ENCODE measurements at places on chromosomes 4 and X.

DNA sequence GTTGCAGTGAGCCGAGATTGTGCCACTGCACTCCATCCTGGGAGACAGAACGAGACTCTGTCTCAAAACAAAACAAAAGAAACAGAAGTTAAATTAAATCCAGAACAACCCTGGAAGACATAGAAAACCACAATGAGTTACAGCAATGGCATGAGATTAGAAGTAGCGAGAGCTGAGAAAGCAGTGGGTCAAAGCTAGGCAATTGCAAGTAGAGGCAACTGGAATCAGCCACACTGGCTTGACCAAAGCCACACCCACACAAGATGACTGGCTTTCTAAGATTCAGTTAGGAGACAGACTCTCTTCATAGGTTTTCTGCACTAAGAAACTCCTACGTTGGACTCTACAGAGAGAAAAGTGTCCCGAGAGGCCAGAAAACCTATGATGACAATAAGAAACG is 443.0 kb downstream of the GPM6A start:
- DNase-seq: no peak

DNA sequence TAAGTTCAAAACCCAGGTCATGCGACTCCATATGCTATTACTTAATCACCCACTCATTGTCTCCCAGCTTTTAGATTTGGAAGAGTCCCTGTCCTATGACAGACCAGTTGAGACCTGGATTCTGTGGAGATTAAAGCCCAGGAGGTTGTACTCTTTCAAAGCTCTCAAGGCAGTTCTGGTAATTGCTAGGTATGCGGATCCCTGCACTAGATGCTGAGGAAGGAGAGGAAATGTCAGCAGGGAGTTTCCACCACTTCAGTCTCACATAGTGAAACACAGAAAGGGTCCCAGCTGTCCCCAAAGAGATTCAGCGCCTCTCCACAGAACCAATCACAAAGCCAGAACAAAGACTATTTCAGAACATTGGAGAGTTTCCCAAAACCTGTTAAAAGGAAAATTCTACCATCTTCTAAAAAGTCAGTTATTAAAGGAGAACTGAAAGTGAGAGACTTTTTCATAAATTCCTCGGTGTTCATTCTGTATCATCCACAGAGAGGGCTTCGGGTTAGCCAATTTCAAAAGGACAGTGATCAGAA is 53.4 kb downstream of the IRF2 start:
- no peak for DNase-seq

DNA sequence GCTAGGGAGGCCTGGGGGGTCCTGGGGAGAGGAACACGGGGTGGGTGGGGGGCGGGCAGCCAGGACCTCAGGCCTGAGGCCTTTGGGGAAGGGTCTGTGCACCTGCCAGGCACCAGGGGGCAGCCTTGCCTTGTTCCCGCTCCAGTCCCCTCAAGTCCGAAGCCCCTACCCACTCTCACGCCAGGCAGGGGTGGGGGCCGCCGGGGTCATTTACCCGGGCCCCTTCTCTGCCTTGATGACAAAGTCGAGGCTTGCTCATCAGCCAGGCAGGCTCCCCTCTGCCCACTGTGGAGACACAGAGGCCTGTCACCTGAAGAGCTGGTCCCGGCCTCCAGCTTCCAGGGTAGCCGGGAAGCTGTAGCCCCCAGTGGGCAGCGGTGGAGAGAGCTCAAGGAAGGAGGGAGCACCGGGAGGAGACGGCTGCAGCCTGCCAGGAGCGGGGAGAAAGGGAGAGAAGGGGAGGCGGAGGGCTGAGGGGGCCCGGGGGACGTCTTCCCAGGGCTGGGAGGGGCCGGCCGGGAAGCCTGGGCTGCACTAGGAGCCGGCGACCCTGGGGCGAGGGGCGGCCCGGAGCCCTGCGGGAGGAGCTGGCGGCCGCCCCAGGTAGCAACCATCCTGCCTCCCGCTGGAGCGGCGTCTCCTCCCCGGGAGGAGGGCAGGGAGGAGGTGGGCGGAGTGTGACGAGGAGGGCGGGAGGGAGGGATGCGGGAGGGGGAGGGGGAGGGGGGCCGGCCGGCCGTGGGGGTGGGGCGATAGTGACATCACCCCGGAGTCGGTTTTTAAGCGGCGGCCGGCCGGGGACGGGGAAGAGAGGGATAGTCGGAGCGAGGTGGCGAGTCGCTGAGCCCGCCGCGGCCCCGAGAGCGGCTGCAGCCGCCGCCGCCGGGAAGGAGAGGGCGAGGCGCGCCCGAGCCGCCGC is at the start of gene SLC6A8:
SLC6A8 (plus strand) TSS at position 806 of the 919 bp plus-strand sequence. CDS start 649 bp downstream, outside the sequence.
- peak; percentile 2 for DNase-seq

DNA sequence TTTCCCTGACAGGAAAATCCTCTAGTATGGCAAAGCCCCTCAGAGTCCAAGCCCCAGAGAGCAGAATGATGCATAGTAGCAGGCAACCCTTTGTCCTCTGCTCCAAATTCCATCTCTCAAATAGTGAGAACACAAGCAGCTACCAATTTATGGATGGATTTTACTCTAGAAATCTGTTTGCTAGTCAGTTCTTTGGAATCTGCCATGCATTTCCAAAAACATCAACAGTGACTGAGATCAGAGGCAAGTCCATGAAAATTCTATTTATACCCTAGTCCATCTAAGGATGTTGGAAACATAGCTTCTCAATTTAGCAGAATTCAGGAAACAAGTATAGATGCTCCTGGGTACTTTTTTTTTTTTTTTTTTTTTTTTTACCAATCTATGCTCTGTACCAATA is 10.0 kb upstream of the CC2D2A start:
- no peak for DNase-seq

DNA sequence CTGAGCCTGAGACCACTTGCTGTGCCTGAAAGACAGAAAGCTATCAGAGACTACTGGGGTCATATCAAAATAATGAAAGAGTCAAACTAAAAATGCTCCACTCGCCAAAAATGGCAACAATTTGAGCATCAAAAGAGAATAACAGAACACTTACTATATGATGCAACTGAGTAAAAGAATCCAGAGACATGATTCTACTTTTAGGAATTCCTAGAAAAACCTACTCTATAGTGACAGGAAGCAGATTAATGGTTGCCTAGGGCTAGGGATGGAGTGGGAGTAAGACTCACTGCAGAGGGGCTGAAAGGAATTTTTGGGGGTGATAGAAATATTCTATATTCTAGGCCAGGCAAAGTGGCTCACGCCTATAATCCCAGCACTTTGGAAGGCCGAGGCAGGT is 29.4 kb upstream of the SLAIN2 start:
- no peak for DNase-seq

- DNase-seq: no peak
Measured at GRCh38 chr4:158949099-158949498, 153.8 kb upstream of the RAPGEF2 start.

GRCh38 chrX:125533352-125533751 is 213.7 kb downstream of the TEX13C start:
- DNase-seq: no peak

DNA sequence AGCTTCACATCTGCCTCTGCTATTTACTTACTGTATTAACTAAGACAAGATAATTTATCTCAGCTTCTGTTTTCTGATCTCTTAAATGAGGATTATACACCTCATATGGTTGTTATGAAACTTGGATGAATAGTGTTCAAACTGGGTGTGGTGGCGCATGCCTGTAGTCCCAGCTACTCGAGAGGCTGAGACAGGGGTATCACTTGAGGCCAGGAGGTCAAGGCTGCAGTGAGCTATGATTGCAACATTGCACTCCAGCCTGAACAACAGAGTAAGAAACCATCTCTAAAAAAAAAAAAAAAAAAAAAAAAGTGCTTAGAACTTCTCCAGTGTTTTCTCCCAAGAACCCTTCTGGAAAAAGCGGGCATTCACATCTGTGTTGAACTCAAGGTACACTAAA is 19.8 kb upstream of the KLF3 start:
- DNase-seq: no peak

DNA sequence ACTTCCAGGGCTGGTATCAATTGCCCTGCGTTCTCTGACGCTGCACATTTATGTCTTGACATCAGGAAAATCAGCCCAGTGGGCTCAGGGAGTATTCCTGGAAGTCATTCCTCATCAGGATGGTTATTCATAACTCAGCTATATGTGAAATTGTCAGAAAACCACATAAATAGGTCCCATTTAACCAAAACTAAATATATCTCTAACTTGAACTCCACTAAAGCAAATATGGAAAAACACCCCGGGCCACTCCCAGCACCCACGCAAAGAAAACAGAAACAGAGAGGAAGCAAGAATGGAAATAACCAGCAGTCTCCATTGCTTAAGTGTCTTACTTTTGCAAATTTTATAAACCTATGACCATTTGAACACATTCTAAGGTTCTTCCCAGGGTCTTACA is 112.0 kb downstream of the IRF2 start:
- no peak for DNase-seq

DNA sequence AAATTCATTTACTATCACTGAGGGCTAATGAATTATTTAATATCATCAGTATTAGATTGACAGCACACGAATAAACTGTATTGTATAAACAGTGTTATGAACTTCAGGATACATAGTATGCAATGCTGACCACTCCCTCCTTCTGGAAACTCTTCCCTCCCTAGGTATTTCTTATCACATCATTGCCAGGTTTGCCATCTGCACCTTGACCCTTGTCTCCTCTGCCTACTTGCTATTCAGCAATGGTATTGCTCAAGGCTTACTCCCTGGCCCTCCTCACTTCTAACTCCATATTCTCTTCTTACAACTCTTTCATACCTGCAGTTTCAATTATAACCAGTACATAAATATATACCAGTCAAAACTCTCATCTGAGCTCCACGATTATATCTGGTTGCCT is 38.9 kb downstream of the ATP8A1 start:
- no peak for DNase-seq

GRCh38 chrX:122625239-122625638 is 558.8 kb upstream of the GRIA3 start:
- DNase-seq: no peak

GRCh38 chr4:17544205-17544604 is 29.2 kb downstream of the CLRN2 start:
- no peak for DNase-seq

DNA sequence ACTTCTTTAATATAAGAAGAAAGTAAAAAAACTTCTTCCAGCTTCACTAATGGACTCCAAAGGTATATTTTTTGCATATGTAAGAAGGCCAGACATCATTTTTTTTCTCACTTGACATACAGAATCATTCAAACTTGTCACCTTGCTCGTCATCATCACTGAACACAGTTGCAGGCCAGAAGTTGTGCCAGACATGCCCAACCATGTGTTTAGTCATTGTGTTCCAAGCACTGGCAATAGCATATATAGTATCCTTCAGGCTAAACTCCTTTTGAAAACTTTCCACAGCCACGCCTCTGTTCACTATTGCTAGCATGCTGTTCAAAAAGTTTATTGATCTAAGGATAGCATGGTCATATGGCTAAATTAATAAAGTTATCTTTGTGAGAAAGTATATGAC is 83.3 kb downstream of the CHIC2 start:
- no peak for DNase-seq

DNA sequence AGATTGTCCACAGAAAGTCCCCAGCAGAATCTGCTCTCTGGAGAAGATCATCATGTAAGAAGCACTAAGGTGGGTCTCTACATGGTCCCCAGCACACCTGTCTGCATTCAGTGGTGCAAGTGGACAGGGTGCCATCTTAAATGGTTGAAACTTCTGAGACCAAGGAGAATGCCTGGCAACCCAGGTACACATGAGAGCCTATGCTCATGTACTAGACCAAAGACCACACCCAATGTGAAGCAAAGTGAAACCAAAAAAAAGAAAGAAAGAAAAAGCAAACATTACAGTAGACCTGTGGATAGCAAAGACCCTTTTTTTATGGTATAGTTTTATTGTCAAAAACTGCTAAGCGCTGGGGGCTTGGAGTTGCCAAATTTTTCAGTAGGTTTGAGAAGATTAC is 15.0 kb downstream of the CD40LG start:
- DNase-seq: no peak

DNA sequence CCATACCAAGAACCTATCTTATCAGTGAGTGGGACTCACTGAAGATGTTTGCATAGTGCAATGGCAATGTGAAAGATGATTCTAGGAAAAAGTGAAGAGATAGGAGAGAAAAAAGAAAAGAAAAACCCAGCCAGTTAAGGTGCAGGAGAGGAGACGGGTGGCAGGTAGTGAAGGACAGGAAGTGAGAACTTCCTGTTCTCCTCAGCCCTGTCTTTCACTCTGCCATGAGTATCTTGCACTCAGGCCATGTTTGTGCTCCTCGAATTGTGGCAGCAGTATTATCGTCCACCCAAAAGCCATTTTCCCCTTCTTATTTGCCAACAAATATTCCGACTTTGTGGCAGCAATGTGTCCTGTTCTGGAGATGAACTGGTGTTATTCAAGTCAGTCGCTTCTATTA is 8.6 kb upstream of the ENPEP start:
- DNase-seq: no peak

GRCh38 chrX:56618323-56618722 is 54.9 kb downstream of the UBQLN2 start:
- no peak for DNase-seq

GRCh38 chr4:15396157-15396800 is 31.6 kb upstream of the C1QTNF7 start:
- DNase-seq: no peak

- DNase-seq: no peak
Measured at GRCh38 chrX:115966920-115967319, 203.6 kb upstream of the AGTR2 start.

DNA sequence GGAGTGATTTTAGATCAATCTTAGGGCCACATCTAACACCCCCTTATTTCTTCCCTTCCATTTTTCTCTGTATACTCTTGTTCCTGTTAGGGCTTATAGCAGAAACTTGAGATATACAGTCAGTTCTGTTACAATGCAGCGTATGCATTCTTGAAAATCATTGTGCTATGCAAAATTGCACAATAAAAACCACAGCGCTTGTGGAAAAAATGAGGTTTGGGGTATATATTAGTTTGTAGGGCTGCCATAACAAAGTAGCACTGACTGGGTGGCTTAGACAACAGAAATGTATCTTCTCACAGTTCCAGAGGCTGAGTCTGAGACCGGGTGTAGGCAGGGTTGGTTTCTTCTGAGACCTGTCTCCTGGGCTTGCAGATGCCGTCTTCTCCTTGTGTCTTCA is 59.0 kb downstream of the WWC2 start:
- DNase-seq: no peak

GRCh38 chrX:149908308-149908707 is 21.1 kb upstream of the HSFX4 start:
- DNase-seq: no peak

- DNase-seq: no peak
Measured at GRCh38 chr4:55931833-55932232, 16.9 kb upstream of the CEP135 start.

DNA sequence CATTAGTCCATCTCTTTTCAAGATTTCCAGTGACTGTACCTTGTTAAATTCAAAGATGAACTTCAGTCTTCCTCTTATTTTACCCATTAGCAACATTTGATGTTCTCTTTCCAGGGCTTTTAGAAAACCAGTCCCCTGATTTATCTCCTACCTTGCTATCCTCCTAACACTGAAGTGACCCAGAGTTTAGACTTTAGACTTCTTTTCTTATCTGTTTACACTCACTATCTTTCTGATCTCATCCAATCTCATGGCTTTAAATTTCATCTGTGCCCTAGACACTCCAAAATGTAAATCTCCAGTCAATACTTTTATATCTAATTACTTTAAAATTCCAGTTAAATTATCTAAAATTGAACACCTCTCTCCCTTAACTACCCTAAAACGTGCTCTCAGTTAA is 13.5 kb upstream of the CXXC4 start:
- DNase-seq: no peak

Measured in NCI-H1436 treated with DMSO at 0.1 percent for 48 hours (cell line).